ENCODE measurements at places on chromosomes 16 and 17.

- DNase-seq: no peak
These were observed 122.4 kb downstream of the HIC1 start for GRCh38 chr17:2177235-2177811.

- DNase-seq: no peak
These were observed 1025.2 kb downstream of the CDH11 start for GRCh38 chr16:64096689-64097088.

- no peak for DNase-seq
These were observed 49.6 kb downstream of the PSMD12 start for GRCh38 chr17:67316781-67317180.

- DNase-seq: no peak
These were observed 40.5 kb downstream of the BEAN1 start for GRCh38 chr16:66467611-66468010.

DNA sequence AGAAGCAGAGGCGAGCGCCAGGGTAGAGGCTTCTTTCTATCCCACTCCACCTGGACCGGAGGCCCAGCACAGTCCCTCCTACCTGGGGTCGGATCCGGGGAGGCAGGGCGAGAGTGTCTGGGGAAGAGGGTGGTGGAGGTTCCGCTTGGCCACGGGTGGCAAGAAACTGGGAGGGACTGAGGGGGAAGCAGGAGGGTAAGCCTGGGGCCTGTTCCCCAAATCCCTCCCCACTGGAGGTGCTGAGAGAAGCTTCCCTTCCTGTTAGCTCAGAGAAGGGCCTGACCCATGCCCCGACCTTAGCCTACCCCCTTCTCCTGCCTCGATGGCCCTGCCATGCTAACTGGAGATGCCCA lies 1.8 kb upstream of the TPPP3 start:
- no peak for DNase-seq

GRCh38 chr17:8792646-8793045 lies 6.5 kb downstream of the MFSD6L start:
- no peak for DNase-seq

- no peak for DNase-seq
These were observed 6.0 kb downstream of the DDX19B start for GRCh38 chr16:70304892-70305448.

- DNase-seq: no peak
These were observed 6.1 kb downstream of the HAPSTR1 start for GRCh38 chr16:9097266-9098219.

GRCh38 chr17:60345233-60345632 lies 46.7 kb downstream of the USP32 start:
- DNase-seq: no peak

DNA sequence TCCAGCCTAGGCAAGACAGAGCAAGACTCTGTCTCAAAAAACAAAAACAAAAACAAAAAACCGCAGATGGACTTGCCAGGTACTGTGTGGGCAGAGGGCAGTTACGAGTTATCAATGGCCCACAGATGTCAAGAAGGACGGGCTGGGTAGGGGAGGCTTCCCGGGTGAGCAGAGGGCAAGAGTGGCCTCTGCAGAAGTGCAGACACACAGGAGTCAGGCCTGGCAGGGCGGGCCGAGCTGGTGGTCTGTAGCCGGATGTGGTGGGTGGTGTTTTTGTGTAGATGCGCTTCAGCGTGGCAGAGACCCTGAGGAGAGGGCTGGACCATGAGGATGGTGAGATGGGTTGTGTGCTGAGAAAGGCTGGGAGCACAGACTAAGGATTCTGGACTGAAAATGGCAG lies 44.9 kb upstream of the KDM6B start:
- DNase-seq: no peak

GRCh38 chr17:37101306-37101705 lies 152.6 kb downstream of the AATF start:
- DNase-seq: no peak

- DNase-seq: no peak
These were observed 2.8 kb upstream of the SHISA9 start for GRCh38 chr16:12898551-12898950.

DNA sequence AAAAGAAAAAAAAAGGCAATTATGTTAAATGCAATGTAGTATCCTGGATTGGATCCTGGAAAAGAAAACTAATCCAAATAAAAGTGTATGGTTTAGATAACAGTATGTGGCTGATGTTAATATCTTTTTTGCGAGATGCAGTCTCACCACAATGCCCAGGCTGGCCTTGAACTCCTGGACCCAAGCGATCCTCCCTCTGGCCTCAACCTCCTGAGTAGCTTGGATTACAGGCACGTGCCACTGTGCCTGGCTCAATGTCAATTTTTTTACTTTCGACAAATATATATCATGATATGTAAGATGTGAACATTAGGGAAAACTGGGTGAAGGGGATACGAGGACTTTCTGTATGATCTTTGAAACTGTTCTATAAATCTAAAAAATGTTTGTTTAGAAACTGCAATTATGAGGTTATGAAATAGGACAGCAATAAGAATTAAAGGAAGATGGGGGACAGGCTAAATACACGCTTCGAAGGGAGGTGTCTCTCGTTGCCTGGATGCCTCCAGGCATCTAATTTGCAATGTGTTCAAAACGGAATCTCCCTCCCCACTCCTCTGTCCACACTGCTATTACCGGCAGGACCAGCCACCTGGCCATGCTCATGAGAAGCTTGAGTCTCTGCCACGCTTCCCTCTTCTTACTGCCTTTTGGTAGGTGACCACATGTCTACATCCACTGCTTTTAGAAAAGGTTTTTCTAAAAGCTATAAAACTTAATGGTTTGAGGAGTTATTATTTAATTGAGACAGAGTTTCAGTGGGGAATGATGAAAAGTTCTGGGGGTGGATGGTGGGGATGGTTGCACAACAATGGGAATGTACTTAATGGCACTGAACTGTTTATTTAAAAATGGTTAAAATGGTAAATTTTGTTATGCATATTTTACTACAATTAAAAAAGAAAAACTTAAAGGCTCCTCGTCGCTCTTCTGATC lies 15.2 kb downstream of the UBE2O start:
- no peak for DNase-seq

- DNase-seq: no peak
These were observed 89.8 kb downstream of the CYB561 start for GRCh38 chr17:63356337-63356757.

- DNase-seq: no peak
These were observed 19.7 kb downstream of the ARHGAP17 start for GRCh38 chr16:24995469-24995868.

GRCh38 chr17:34252095-34252443 lies 3.0 kb upstream of the CCL2 start:
- DNase-seq: peak; percentile 18

DNA sequence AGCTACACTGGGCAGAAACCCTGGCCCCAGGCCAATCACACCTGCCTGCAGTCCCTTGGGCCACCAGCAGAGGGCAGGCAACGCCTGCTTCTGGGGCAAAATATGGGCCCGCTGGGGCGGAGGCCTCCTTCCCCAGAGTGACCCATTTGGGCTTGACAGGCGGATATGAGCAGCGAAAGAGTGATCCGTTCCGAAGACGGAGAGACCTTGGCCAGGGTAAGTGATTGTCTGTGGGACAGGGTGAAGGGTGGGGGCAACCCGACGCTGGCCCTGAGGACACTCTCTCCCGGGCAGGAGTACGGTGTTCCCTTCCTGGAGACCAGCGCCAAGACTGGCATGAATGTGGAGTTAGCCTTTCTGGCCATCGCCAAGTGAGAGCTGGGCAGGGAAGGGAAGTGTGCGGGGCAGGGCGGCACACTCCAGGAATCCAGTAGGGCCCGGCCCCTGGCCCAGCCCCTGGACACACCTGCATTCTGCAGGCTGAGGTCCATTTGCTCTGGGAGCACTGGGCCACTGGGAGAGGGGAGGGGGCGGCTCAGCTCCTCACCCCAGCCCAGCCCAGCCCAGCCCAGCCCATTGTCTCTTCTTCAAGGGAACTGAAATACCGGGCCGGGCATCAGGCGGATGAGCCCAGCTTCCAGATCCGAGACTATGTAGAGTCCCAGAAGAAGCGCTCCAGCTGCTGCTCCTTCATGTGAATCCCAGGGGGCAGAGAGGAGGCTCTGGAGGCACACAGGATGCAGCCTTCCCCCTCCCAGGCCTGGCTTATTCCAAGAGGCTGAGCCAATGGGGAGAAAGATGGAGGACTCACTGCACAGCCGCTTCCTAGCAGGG lies 3.5 kb upstream of the NHERF1 start:
- no peak for DNase-seq

DNA sequence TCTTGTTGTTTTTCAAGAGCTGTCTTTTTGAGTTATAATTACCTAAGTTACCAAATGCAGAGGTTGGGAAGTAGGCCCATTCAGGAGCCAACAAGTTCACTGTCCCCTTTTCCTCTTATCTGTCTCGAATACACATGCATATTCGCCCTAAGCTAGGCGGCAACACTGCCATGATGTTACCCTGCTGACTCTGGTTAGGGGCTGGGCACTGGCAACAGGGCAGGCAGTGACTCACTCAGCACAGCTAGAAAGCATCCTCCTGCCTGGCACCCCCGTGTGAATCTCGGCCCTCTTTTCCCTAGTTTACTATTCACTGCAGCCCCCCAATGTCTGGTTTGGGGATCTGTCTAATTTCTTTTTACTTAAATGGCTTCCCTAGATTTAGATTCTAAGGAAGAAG lies 13.8 kb downstream of the DBF4B start:
- DNase-seq: no peak

GRCh38 chr16:82169861-82170845 lies at the start of gene MPHOSPH6:
Gene MPHOSPH6, minus strand, starts transcription at chr16:82170224. Its CDS starts 49 bp downstream, at chr16:82170175.
- peak; percentile 88 for DNase-seq

GRCh38 chr16:85259832-85260167 lies 147.5 kb upstream of the CIBAR2 start:
- DNase-seq: no peak

GRCh38 chr16:88004391-88004790 lies 53.2 kb downstream of the BANP start:
- DNase-seq: no peak

GRCh38 chr16:89873972-89874689 lies 739 bp downstream of the TCF25 start:
- peak; percentile 81 for DNase-seq

DNA sequence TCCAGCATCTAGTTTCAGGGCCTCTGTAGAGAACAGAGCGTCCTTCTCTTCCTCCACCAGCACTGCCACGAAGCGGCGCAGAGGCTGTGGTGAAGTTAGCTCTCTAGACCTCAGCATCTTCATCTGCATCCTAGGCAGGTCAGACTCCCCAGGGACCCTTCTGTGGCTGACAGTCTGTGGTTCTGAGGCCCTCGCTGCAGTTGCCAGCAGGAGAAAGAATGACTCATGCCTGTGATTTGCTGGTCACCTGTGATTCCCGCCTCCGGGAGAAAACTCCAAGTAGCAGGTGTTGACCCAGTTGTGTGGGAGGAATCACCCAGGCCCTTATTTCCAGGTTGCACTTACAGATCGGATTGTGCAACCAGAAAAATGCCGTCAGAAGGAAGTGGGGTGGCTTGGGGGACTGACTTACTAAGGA lies 117.3 kb upstream of the CACNG5 start:
- DNase-seq: peak; percentile 67

GRCh38 chr16:228852-229730 lies at the start of gene LUC7L:
Gene LUC7L, minus strand, starts transcription at chr16:229449. Its CDS starts 110 bp downstream, at chr16:229339.
- peak; percentile 83 for DNase-seq

Measured in GM18507 (cell line).